ENCODE measurements at places on chromosomes 6 and 20. TPM values are rescaled to one million over a fixed set of nuclear protein-coding genes. Genes with fewer than 3 reads are reported as not detected.

PET117 gene
- total RNA-seq = 11.6 TPM

CHRNA4 gene
- total RNA-seq = not detected

- no peaks in the 10 kb centered on the region for H3K4me1 ChIP-seq
- no peaks in the 10 kb centered on the region for H3K27me3 ChIP-seq
- H3K36me3 ChIP-seq = no peaks in the 10 kb centered on the region
- no peak overlapping the region for H3K4me3 ChIP-seq
- no peak overlapping the region for H3K27ac ChIP-seq
Observed at GRCh38 chr6:71473926-71474325, 185.3 kb downstream of the OGFRL1 start.

- no peak overlapping the region for H3K4me3 ChIP-seq
- DNase-seq = no peak
- no peaks in the 10 kb centered on the region for H3K36me3 ChIP-seq
- H3K4me1 ChIP-seq = no peaks in the 10 kb centered on the region
- H3K27ac ChIP-seq = no peak overlapping the region
Observed at GRCh38 chr6:12288211-12288618, 1.9 kb upstream of the EDN1 start.

DNA sequence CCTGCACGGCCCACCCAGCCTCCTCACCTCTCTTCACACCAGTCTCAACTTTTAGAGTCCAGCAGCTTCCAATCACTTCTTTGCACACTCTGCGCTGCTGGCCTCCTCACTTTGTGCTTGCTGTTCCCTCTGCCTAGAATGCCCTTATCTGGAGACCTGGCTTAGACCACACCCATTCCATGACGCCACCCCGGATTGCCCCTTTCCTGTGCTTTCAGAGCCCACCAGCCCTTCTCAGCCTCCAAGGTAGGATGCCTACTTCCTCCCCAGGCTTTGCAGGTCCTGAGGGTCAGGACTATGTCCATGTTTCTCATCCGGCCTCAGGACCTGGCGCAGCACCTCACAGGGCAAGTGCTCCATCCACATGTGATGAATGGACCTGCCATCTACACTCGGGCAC, 27.0 kb upstream of the AVP start:
- no peak overlapping the region for H3K27ac ChIP-seq
- H3K36me3 ChIP-seq = no peaks in the 10 kb centered on the region
- H3K27me3 ChIP-seq = no peaks in the 10 kb centered on the region
- H3K4me3 ChIP-seq = no peak overlapping the region
- H3K4me1 ChIP-seq = no peaks in the 10 kb centered on the region
- no peak for DNase-seq

- H3K4me1 ChIP-seq = no peaks in the 10 kb centered on the region
- no peaks in the 10 kb centered on the region for H3K27me3 ChIP-seq
- no peak overlapping the region for H3K4me3 ChIP-seq
- H3K27ac ChIP-seq = no peak overlapping the region
Observed at GRCh38 chr6:141704151-141704550, 428.6 kb upstream of the GJE1 start.
